Sciatic nerve (tissue), 2 donors: ENCODE measurements at places on chromosomes 13 and 19. TPM values are rescaled to one million over a fixed set of nuclear protein-coding genes. Genes with fewer than 3 reads are reported as not detected.

DNA sequence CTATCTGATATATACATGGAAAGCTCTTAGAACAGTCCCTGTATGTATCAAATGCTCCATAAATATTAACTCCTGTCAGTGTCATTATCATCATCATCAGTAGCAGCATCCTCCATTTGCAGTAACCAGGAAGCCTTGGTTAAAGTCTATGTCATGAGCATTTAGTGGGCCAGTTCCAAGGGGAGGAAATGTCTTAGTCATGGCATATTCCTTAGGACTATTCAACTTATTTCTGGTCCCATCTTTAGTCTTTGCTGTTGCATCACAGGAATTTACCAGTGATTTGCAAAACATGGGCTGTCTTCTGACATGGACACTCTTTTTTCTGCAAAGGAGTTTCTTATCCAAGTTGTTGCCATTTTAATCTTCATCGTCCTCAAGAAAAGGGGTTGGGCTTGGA is 98.4 kb downstream of the WDFY2 start:
- DNase-seq, result no peak

The KCTD4 gene
- total RNA-seq, result 26.3 TPM

GRCh38 chr19:3580156-3580934 is 4.9 kb upstream of the GIPC3 start:
- DNase-seq, result no peak

DNA sequence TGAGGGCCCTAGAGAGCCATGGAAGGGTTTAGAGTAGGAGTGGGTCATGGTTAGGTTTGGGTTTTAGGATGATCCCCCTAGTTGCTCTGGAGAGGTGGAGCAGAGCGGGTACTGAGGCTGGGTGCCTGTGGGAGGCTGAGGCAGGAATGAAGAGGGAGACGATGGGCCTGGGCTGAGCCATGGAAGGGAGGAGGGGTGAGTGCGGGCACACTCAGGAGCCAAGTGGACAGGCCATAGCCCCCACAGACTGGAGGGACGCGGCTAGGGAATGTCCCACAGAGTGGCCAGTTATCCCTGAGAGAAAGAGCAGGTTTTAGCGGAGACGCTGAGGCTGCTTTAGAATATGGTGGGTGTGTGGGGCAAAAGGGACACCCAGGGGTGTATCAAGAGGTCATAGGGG is 6.0 kb upstream of the CATSPERG start:
- no peak for DNase-seq

The ZNF419 gene
- 10.6 TPM for total RNA-seq

- DNase-seq, result no peak
Measured at GRCh38 chr13:103213152-103213551, 146.9 kb upstream of the SLC10A2 start.
